ENCODE measurements at places on chromosomes 11 and 22.

DNA sequence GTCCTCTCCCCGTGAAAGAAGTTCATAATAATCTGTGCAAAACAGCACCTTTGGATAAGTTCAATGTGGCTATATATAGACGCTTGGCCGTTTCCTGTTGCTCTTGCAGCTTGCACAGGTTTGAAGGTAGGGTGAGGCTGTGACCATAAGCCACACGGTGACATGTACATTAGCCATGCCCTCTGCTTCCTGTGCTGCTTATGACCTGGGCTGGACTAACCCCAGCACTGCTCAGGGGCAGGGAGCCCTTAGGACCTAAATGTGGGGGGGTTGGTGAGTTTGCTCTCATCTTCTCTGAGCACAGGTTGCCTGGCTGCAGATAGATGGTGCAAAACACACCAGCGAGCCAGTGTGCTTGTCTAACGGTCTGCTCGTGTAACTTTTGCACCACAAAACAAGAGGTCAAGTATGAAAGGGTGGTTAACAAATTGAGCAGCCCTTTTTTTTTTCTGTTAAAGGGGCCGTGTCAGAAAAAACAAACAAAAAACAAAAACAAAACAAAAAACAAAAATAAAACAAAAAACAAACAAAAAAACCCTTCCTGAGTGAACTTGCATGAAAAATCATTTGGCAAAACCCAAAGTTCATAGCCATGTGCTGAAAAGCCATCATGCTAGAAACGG lies 37.3 kb downstream of the FLI1 start:
- no peak for DNase-seq

- DNase-seq = no peak
Observed at GRCh38 chr11:32911413-32911812, 18.8 kb downstream of the QSER1 start.

DNA sequence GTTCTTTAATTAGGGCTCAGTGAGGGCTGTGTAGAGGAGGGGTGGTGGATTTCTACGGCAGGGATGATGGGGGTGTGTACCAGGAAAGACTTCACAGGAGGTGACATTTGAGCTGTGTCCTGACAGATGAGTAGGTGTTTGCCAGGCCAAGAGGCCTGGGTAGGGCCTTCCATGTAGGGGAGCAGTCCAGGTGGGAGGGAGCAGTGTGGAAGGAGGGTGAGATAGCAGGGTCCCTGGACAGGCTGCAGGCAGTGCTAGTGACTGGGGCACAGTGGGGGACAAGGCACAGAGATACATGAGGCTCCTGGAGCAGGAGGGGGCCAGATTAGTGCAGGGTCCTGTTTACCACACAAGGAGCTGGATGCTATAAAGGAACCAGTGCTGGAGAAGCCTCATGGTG lies 147.9 kb upstream of the CADM1 start:
- no peak for DNase-seq

- DNase-seq = no peak
Observed at GRCh38 chr11:57222239-57222638, 14.8 kb downstream of the APLNR start.

- DNase-seq = peak; percentile 8
Observed at GRCh38 chr11:70128435-70128906, 50.4 kb downstream of the ANO1 start.

DNA sequence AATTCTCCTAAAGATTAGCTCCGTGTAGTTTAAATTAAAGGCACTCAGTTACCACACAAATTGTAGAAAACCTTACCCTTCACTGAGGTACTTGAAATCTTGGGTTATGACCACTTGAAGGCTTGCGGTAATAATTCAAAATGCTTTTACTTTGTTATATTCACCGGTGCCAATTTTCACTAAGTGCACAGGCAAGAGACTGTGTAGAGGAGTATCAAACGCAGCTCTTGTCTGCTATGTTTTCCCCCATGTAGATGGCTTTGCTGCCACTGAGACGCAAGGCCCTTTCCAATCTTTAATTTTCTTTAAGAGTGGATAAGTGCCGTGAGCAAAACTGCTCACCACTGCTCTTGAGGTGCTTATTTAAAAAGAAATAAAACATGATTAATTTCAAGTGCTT lies 155.8 kb downstream of the CADM1 start:
- no peak for DNase-seq

- no peak for DNase-seq
Observed at GRCh38 chr22:40400159-40400558, 29.8 kb downstream of the SGSM3 start.

GRCh38 chr22:37162221-37163095 lies 12.7 kb upstream of the IL2RB start:
- no peak for DNase-seq

GRCh38 chr22:26785932-26786331 lies 128.5 kb downstream of the MIAT start:
- no peak for DNase-seq

DNA sequence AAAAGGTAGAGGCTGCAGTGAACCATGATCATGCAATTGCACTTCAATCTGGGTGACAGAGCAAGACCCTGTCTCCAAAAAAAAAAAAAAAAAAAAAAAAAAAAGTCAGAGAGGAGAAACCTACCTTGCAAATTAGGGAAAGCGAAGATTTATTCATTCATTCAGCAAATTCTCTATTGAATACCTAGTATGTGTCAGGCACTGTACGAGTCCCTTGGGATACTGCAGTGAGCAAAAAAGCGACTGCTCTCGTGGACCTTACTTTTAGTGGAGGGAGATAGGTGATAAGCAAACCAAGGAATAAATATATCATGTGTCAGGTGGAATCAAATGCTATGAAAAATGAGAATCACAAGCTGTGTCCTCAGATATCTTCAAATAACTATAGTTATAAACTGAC lies 101.3 kb downstream of the STIM1 start:
- DNase-seq = no peak

DNA sequence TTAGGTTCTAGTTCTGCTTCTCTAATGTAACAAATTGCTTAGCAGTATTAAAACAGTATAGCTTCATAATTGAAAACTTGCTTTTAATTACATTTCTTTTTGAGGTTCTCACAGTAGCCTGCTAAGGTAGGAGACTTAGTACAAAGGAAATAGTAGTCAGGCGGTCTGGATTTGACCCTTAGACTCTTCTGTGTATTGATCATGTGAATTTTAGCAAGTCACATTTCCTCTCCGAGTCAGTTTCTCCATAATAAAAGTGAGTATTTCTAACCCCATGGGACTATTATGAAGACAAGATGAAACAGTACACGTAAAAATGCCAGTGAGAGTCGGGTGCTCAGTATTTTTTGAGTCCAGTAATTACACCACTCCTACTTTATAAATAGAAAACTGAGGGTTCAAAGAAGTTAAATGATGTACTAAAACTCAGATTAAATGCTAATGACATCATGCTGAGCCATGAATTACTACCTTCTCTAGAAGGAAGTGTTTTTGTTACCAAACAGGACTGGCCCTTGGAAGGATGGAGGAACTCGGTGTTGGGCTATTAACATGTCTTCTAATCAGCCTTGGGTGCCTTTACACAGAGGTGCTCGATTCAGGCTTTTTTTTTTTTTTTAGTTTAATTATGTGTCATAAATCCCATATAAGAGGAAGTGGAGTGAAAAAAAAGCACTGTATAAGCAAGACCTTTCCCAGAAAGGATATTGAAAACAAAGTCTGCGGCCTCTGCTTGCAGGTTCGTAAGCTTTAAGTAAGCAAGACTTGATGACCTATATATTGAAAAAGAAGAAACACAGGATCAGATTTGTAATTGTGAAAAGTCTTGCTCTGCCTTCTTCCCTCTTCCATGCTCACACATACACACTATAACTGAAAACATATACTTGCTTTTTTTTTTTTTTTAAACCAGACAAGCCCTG lies 109.0 kb downstream of the EMSY start:
- no peak for DNase-seq

DNA sequence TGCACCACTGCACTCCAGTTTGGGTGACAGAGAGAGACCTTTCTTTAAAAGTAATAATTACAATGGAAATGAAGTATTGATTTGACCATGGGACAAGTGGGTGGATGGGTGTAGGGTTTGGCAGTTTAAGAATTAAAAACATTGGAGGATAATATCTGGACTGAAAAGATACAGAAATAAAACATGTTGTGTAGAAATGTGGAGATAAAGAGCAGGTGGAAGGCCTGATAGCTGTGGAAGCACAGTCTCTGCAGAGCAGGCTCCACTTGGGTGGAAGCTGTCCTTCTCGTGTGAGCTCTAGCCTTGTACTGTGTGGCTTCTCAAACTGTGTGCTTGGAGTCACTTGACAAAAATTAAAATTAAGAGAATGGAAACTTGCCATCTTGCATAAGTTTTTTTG lies 25.6 kb downstream of the APLP2 start:
- DNase-seq = no peak

GRCh38 chr11:100727410-100727809 lies 40.3 kb downstream of the ARHGAP42 start:
- no peak for DNase-seq

- DNase-seq = no peak
Observed at GRCh38 chr11:16226245-16226644, 130.1 kb downstream of the SOX6 start.

- DNase-seq = no peak
Observed at GRCh38 chr22:39395936-39396796, 3.4 kb upstream of the TAB1 start.

- peak; percentile 34 for DNase-seq
Observed at GRCh38 chr11:9214765-9215164, 50.4 kb downstream of the DENND5A start.

GRCh38 chr11:65211293-65212105 lies 29.8 kb downstream of the CAPN1 start:
- no peak for DNase-seq

GRCh38 chr11:1401656-1402221 lies 12.0 kb downstream of the BRSK2 start:
- peak; percentile 38 for DNase-seq

GRCh38 chr11:9601037-9601875 lies 27.8 kb downstream of the WEE1 start:
- peak; percentile 59 for DNase-seq

- DNase-seq = no peak
Observed at GRCh38 chr11:20808328-20808727, 138.9 kb downstream of the NELL1 start.

- no peak for DNase-seq
Observed at GRCh38 chr11:111123463-111124398, 121.8 kb upstream of the POU2AF2 start.

DNA sequence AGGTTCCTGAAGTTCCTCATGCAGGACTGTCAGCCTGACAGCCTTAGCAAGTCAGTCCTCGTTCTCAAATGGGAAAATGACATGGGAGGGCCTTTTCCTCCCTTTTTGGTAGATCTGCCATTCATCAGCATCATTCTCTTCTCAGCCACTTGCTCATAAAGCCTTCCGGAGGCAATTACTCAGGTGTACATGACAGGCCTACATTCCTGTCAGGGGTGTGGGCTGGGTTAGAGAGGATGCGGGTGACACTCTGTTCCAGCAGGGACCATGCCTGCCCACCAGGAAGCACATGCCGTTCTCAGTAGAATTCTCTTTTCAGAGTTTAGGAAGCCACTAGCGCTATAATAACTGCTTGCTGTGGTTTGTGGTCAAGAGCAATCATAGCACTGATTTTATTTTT lies 24.2 kb upstream of the ANKK1 start:
- DNase-seq = no peak

DNA sequence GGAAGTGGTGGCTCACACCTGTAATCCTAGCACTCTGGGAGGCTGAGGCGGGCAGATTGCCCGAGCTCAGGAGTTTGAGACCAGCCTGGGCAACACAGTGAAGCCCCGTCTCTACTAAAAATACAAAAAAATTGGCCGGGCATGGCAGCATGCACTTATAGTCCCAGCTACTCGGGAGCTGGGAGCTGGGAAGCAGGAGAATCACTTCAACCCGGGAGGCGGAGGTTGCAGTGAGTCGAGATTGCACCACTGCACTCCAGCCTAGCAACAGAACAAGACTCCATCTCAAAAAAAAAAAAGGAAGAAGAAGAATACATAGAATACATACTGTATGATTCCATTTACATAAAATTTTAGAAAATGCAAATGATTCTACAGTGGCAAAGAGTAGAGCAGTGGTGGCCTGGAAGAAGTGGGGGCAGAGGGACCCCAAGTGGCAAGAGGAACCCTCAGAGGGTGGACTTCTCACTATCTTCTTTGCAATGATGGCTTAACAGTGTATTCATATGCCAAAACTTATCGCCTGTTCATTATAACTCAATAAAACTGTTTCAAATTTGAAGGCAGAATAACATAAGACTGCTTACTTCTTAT lies 22.0 kb downstream of the PACSIN2 start:
- DNase-seq = no peak

- no peak for DNase-seq
Observed at GRCh38 chr11:128469220-128469619, 118.1 kb downstream of the ETS1 start.

Measured in AG10803 (cell line).